ENCODE measurements at places on chromosomes 12 and 14.
A peak's percentile ranks its signal among the peaks of the same experiment; 100 is the strongest.

DNA sequence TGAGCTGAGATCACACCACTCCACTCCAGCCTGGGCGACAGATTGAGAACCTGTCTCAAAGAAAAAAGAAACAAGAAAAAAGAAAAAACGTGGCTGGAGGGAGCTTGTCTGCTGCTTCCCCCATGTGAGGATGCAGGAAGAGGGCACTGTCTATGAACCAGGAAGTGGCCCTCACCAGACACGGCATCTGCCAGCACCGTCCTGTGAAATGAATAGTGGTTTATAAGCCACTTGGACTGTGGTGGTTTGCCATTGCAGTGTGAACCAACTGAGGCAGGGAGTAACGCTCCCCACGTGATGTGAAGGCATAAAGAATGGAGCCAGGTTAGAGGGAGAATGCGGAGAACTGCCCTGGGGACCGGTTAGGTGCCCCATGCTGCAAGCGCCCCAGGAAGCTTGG, 4.5 kb upstream of the BRF1 start:
- H3K4me3 ChIP-seq: no peak overlapping the region
- no peaks in the 10 kb centered on the region for H3K27me3 ChIP-seq
- H3K4me1 ChIP-seq: peaks cover 11% of the 10 kb centered on the region
- no peak overlapping the region for H3K27ac ChIP-seq
- no peak for DNase-seq
- H3K36me3 ChIP-seq: no peaks in the 10 kb centered on the region

GRCh38 chr12:119306593-119306992, 27.9 kb upstream of the CCDC60 start:
- H3K36me3 ChIP-seq: no peaks in the 10 kb centered on the region
- no peaks in the 10 kb centered on the region for H3K27me3 ChIP-seq
- peaks cover 9% of the 10 kb centered on the region for H3K4me1 ChIP-seq
- no peak overlapping the region for H3K4me3 ChIP-seq
- no peak for DNase-seq
- H3K27ac ChIP-seq: no peak overlapping the region

GRCh38 chr12:9797722-9798619, 29.3 kb upstream of the KLRF1 start:
- no peaks in the 10 kb centered on the region for H3K27me3 ChIP-seq
- no peak overlapping the region for H3K4me3 ChIP-seq
- H3K27ac ChIP-seq: no peak overlapping the region
- peak; percentile 94 for DNase-seq
- H3K4me1 ChIP-seq: peaks cover 22% of the 10 kb centered on the region

DNA sequence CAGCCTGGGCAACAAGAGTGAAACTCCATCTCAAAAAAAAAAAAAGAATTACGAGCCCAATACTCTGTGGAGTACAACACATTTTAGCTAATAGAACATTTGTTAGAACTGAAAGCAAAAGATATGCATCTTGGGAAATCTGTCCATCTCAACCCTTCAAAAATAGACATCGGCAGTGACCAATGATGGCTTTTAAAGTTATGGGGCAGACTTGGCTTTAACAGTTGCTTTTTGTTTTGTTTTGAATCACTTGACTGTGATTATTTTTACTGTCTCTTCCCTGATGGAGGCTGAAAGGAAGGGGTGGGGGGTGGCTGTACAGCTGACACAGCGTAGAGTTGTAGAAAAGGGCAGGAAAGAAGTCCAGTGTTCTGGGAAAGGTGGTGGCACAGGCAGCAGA, 2.2 kb downstream of the FKBP11 start:
- peaks cover 5% of the 10 kb centered on the region for H3K4me1 ChIP-seq
- no peaks in the 10 kb centered on the region for H3K27me3 ChIP-seq
- no peak overlapping the region for H3K4me3 ChIP-seq

GRCh38 chr14:101069228-101069549, 165.7 kb upstream of the RTL1 start:
- DNase-seq: no peak
- H3K4me1 ChIP-seq: peaks cover 17% of the 10 kb centered on the region

- H3K27ac ChIP-seq: no peak overlapping the region
- peaks cover 42% of the 10 kb centered on the region for H3K4me1 ChIP-seq
- no peaks in the 10 kb centered on the region for H3K27me3 ChIP-seq
- no peak for DNase-seq
- no peak overlapping the region for H3K4me3 ChIP-seq
Measured at GRCh38 chr12:111699-112493, 45.3 kb downstream of the IQSEC3 start.

- H3K27me3 ChIP-seq: no peaks in the 10 kb centered on the region
- DNase-seq: no peak
- no peak overlapping the region for H3K27ac ChIP-seq
- H3K4me3 ChIP-seq: no peak overlapping the region
- peaks cover 40% of the 10 kb centered on the region for H3K4me1 ChIP-seq
Measured at GRCh38 chr12:13099066-13099843, 4.2 kb downstream of the GSG1 start.

DNA sequence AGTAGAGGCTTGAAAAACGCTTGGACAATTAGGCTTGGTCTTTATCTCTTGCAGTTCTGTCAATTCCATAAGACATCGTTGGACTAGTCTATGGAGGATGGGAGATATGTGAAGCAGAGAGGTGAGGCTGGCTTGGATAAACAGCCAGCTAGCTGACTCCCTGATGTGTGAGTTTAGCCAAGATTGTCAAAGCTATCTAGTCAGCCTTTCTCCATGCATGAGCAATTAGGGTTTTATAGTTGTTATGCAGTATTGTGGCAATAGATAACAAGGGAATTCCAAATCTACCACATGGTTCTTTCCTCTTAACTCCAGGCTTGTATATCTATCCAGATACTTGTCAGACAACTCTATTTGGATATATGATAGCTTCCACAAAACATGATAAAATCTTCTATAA, 153.6 kb upstream of the NRXN3 start:
- H3K4me1 ChIP-seq: no peaks in the 10 kb centered on the region
- H3K36me3 ChIP-seq: no peaks in the 10 kb centered on the region
- H3K4me3 ChIP-seq: no peak overlapping the region
- DNase-seq: no peak

DNA sequence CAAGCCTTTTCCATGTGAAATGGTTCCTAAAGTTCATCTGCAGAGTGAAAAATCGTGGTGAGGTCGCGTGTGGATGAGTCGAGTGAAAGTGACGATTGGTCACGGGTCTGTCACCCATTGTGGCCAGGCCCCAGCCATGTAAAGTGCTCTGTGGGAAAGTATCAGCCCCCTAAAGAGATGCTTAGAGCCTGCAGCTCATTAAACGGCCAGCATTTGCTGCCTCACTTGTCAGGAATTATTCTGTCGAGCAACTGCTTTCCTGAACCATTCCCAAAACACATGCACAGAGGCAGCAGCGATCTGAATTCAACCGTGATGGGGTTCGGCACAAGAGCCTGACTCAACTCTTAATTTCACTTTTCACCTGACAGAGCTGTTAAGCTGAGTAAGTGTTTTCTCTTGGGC, 16.0 kb downstream of the DBX2 start:
- no peak overlapping the region for H3K4me3 ChIP-seq
- H3K27ac ChIP-seq: no peak overlapping the region
- H3K36me3 ChIP-seq: no peaks in the 10 kb centered on the region
- H3K27me3 ChIP-seq: no peaks in the 10 kb centered on the region
- DNase-seq: peak; percentile 16

GRCh38 chr12:3342051-3342450, 149.0 kb upstream of the PRMT8 start:
- no peaks in the 10 kb centered on the region for H3K36me3 ChIP-seq
- H3K27ac ChIP-seq: no peak overlapping the region
- no peaks in the 10 kb centered on the region for H3K27me3 ChIP-seq
- H3K4me1 ChIP-seq: peaks cover 8% of the 10 kb centered on the region
- H3K4me3 ChIP-seq: no peak overlapping the region
- DNase-seq: peak; percentile 75

DNA sequence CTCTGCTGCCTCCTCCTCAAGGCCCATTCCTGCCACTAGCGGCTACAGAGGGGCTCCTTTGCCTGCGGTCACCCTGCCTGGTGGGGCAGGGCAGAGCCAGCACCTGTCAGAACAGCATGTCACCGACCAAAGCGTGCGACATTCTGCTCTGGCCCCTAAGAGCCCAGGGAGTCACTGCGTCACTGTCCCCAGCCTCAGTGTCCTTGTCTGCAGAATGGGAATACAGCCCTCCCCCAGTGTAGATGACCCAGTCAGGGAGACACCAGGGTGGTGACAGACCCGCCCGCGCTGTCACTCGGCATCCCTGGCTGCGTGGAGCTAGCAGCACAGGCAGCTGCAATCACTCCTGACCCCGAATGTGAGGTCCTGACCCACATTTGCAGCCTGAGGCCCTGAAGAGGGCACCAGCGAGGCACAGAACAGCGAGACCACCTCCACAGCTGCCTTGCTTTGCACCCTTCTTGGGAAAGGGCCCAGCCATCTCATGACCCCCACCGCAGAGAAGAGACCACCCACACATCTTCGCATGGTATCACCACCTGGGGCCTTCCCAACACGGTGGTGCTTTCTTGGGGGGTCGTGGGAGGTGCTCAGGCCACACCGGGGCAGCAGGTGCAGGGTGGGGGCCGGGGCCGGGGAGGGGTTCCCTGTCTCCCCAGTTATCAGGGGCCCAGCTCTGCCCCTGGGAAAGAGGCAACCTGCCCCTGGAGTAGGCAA, 2.5 kb downstream of the AHNAK2 start:
- no peak overlapping the region for H3K27ac ChIP-seq
- H3K27me3 ChIP-seq: peaks cover 34% of the 10 kb centered on the region
- no peaks in the 10 kb centered on the region for H3K36me3 ChIP-seq
- peak; percentile 57 for DNase-seq
- H3K4me3 ChIP-seq: no peak overlapping the region
- H3K4me1 ChIP-seq: peaks cover 4% of the 10 kb centered on the region

GRCh38 chr14:63454436-63454835, 88.7 kb downstream of the PPP2R5E start:
- H3K4me1 ChIP-seq: no peaks in the 10 kb centered on the region
- H3K27ac ChIP-seq: no peak overlapping the region
- H3K4me3 ChIP-seq: no peak overlapping the region
- DNase-seq: no peak
- H3K36me3 ChIP-seq: no peaks in the 10 kb centered on the region

DNA sequence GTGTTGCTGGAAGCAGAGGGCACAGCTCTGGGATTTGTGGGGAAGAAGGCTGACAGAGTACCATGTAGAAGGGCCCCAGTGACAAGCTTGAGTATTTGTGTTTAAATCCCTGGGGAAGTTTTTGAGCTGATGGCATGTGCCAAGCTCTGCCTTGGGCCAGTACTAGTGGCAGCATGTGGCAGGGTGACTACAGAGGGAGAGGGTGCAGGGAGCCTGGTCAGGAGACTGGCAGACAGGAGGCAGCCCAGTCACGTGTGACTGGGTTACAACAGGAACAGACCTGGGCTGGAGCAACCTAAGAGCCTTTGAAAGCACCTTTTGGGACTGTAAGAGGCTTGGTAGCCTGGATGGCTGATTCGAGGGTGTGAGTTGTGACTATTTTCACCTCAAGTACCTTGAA, 112.1 kb downstream of the TSPAN9 start:
- H3K4me1 ChIP-seq: peaks cover 6% of the 10 kb centered on the region
- no peak overlapping the region for H3K27ac ChIP-seq
- H3K36me3 ChIP-seq: no peaks in the 10 kb centered on the region
- no peak for DNase-seq

DNA sequence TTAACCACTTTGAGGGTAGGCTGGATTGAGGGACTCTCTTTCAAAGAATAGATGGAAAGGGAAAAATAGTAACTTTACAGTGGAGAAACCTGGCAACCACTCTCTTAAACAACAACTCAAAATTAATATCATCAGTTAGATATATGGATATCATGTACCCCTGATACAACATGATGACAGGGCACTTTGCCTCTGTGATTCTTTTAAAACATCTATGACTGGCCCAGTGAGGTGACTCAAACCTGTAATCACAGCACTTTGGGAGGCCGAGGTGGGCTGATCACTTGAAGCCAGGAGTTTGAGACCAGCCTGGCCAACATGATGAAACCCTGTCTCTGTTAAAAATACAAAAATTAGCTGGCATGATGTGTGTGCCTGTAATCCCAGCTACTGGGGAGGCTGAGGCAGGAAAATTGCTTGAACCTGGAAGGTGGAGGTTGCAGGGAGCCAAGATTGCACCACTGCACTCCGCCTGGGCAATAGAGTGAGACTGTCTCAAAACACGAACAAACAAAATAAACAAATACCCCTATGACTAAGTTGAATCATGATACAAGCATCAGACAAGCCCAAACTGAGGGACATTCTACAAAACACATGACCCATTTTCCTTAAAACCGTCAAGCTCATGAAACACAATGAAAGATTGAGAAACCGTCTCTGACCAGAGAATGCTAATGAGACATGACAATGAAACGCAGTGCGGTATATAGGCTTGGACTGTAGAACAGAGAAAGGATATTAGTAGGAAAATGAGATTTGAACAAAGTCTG, 26.4 kb upstream of the SLC7A8 start:
- no peak overlapping the region for H3K27ac ChIP-seq
- no peaks in the 10 kb centered on the region for H3K36me3 ChIP-seq
- H3K4me1 ChIP-seq: peaks cover 20% of the 10 kb centered on the region
- H3K27me3 ChIP-seq: no peaks in the 10 kb centered on the region
- no peak overlapping the region for H3K4me3 ChIP-seq

DNA sequence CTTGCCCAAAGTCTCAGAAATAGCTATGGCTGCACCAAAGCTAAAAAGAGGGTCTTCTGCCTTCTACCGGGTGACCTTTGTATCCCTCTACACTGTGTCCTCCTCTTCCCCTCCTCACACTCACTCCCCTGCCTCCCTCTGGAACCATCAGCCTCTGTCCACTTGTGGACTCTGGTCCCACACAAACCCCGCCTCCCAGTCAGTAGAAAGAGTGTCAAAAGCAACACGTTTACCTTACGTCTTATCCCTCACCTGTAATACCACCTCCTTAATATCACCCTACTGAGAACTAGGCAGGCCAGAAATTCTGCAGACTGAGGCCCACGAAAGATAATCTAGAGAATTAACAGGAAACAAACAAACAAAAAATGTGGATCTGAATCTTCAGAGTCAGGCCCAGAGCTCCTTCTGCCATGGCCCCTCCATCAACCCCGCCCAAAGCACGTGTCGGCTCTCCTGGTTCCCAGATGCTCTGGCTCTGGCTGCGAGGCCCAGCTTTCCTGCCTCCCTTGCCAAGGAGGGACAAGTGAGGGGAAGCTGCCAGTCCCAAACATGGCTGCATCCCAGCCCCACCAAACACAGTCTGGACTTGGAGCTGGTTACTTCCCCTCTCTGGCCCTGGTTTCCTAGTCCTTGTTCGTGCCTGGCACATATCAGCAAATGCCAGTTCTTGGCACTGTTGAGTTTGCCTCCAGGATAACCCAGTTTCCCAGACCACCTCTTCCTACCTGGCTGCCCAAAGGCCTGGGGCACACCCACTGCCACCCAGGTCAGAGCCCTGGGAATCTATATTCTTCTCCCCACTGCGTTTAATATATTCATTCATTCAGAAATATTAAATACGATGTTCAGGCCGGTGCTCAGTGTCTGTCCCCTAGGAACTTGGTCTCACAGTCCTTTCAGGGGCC, 2.7 kb downstream of the ACTN1 start:
- peaks cover 37% of the 10 kb centered on the region for H3K4me1 ChIP-seq
- 0 out of 2 replicates have a peak, but pooled peaks cover 3% of the 10 kb centered on the region for H3K36me3 ChIP-seq
- H3K27ac ChIP-seq: peak overlapping the region; percentile 98
- H3K4me3 ChIP-seq: peak overlapping the region; percentile 96
- DNase-seq: no peak

- no peak overlapping the region for H3K4me3 ChIP-seq
- H3K4me1 ChIP-seq: peaks cover 18% of the 10 kb centered on the region
- no peak overlapping the region for H3K27ac ChIP-seq
- no peak for DNase-seq
- no peaks in the 10 kb centered on the region for H3K36me3 ChIP-seq
Measured at GRCh38 chr12:29242921-29243431, 93.9 kb downstream of the FAR2 start.

GRCh38 chr14:54535646-54536045, 25.9 kb downstream of the CGRRF1 start:
- no peak overlapping the region for H3K4me3 ChIP-seq
- peaks cover 8% of the 10 kb centered on the region for H3K36me3 ChIP-seq

Measured in GM23338 (cell line).